ENCODE measurements at places on chromosomes 7 and 10.

- no peak for DNase-seq
These were observed 99.3 kb downstream of the ARHGAP22 start for GRCh38 chr10:48505394-48506112.

DNA sequence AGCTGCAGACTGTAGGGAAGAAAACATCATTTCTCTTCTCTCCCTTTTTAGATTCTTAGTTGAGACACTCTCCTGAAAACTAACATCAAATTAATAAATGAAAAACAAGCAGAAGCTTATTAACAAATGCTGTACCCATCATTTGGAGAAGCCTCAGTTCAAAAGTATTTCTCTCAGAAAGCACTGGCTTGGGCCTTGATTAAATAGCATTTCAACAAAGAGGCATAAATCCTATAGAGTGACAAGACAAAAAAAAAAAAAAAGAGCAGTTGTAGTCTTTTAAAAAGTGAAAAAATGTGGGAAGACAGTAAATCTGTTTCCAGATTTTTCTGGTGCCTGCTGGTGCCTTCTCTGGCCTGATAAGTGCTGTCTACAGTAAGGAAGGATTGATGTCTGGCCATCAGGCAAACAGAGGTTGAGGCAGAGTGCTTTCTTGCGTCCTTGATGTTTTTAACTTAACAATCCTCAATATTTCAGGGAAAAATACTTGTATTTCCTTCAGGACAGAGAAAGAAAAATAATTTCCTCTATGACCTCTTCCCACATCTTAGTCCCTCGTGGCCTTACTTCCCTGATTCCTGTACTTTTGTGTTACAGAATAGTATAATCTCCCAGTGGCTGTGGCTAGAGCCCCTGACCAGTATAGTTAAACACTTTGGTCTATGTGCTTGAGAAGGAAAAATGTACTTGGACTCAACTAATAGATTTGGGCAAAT, 300.5 kb downstream of the HGF start:
- DNase-seq = no peak

DNA sequence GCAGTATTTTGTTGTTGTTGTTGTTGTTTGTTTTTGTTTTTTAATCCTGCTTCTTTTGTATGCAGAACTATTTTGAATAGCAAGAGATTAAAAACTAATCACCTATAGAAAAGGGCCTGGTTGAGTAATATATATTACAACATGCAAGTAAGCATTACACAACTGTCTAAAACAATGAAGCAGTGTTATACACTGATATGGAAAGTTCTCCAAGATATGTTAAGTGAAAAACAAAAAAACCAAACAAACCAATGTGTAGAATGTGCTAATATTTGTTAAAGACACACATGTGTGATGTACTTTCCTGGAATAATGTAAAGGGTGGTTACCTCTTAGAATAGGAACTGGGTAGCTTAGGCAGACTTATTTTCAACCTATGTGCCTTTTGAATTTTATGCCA, 117.4 kb downstream of the ZNF365 start:
- DNase-seq = no peak

DNA sequence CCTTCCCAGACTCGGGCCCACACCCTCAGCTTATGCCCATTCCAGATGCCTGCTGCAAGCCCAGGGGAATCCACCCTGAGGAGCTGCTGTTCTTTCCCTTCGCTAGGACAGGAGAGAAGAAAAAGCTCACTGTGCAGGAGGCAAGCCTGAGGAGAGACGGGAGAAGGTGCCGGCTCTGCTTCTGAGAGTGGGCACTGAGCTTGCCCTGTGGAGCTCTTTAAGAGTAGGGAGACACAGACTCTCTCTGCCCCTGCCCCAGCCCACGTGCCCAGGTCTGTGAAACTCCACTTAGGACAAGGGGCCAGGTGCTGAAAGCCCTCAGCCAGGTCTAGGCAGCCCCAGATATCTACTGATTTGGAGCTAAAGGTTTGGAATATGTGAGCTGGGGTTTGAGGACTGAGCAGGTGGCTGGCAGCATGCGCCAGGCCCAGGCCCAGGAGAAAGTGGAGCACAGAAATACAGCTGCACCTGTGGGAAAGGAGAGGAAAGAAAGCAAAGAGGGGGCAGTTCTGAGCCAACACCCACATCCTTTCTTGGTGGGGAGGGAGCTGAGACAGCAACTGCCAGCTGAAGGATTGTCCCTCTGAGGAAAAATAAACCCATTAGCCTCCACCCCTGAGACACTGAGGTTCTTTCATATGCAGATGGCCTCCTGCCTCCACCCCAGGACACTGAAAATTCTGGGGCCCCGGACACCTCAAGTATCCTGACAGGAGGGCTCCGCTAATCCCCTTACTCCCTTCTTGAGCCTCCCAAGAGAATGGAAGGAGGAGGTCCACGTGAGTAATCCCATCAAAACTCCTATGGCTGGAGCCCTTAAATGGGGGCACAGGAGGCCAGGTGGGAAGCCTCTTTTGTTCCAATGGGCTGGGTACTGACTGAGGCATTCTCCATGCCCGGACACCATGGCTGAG, 7.3 kb downstream of the POLL start:
- DNase-seq = no peak

DNA sequence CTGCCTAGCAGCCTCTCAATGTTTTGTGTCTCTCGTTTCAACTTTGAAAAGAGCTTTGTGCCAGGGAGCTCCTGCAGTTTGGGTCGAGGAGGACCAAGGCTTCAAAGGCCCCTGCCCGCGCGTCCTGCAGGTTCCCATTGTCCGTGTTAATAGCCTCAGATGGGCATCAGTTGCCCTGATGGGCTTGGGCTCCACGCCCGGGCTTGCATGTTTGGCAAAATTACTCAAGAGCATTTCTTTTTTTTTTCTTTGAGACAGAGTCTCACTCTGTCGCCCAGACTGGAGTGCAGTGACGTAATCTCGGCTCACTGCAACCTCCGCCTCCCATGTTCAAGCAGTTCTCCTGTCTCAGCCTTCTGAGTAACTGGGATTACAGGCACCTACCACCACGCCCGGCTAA, 636.6 kb downstream of the SDK1 start:
- DNase-seq = no peak

Data from esophagus squamous epithelium (tissue), 5 donors.